ENCODE measurements at places on chromosomes 6 and 20.
A peak's percentile ranks its signal among the peaks of the same experiment; 100 is the strongest.

DNA sequence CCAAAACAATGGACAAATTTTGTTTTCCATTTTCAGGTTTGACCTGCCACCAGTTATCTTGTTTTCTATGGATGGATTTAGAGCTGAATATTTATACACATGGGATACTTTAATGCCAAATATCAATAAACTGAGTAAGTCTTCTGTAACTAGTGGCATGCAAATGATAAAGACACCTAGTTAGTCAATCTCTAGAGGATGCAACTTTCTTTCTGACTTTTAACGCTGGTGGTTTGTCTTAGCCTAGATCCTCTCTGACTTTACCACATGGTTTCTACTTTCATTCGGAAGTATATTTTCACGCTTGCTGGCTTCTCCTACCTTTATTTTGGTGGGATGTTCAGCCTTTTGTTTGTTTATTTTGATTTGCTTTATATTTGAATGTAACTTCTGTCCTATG, 21.2 kb downstream of the ENPP3 start:
- no peak for DNase-seq

DNA sequence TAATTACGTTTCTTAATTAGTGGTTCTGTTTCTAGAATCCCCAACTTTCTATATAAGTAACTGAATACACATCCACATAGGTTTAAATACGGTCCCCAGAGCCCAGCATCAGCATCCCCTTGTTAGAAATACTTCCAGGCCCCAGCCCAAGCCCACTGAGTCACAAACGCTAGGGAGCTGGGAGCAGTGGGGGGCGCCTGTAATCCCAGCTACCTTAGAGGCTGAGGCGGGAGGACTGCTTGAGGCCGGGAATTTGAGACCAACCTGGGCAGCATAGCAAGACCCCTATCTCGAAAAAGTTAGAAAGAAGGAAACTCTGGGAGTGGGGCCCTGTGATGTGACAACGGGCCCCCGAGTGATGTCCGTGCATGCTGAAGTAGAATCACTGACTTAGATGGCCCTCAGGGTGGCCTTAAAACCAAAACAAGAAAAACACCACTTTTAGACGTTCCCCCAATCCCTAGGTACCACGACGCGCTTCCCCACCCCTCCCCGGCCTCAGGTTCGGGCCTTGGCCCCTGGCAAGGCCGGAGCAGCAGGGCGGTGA, 1.3 kb upstream of the PPP1R3G start:
- no peak for DNase-seq

DNA sequence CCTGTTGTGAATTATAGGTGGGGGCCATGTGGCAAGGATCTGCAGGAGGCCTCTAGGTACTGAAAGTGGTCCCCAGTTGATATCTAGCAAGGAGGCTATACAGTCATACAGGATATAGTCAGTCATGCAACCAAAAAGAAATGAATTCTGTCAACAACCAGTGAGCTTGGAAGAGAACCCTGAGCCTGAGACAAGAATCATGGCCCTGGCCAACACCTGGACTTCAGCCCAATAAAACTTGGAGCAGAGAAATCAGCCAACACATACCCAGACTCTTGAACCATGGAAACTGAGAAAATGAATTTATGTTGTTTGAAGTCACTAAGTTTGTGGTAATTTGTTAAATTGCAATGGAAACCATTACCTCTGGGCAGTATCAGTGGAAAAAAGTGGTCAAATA, 370.2 kb downstream of the KIF16B start:
- no peak for DNase-seq

- no peak for DNase-seq
These were observed 87.1 kb upstream of the SYNDIG1 start for GRCh38 chr20:24382331-24382730.

GRCh38 chr6:149182262-149182661, 135.2 kb upstream of the TAB2 start:
- no peak for DNase-seq

- DNase-seq, result no peak
These were observed 29.9 kb downstream of the COX4I2 start for GRCh38 chr20:31667315-31668285.

- DNase-seq, result no peak
These were observed 145.4 kb downstream of the FOXA2 start for GRCh38 chr20:22438926-22439325.

DNA sequence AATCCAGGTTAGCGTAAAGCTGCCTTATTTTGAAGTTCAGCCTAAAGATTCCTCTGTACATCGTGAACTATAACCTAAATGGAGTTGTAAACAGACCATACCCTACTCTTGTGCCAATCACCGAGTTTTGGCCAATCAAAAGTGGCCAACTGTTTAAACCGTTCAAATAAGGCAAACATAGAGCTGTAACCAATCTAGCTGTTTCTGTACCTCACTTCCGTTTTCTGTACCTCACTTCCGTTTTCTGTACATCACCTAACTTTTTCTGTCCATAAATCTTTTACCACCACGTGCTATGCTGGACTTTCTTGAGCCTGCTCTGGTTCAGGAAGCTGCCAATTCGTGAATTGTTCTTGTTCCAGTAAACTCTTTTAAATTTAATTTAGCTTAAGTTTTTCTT, 39.7 kb downstream of the LBP start:
- DNase-seq, result no peak

GRCh38 chr20:20452254-20452676, 84.4 kb downstream of the INSM1 start:
- peak; percentile 25 for DNase-seq

- no peak for DNase-seq
These were observed 202.1 kb downstream of the ARHGAP18 start for GRCh38 chr6:129507846-129508245.
